ENCODE measurements at places on chromosomes 11 and 22.

DNA sequence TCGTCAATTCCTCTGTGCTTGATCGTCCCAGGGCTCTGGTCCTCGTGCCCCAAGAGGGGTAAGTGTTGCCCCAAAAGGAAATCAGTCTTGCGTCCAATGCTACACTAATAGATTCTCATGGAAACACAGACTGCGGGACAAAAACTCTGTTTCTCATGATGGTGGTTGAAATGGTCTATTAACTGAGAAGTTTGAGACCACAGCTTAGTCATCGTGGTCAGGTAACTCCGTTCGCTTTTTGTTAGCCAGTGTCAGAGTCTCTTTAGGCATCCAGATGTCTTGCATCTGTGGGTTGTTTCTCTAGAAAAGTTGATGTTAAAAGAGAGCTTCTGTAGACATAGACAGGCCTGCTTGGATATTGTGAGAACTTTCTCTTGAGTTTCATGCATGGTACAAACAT is 104.6 kb upstream of the SORL1-AS1 start:
- DNase-seq = no peak

GRCh38 chr22:40547729-40548143 is 88.8 kb downstream of the MRTFA start:
- no peak for DNase-seq

GRCh38 chr11:79966592-79966991 is 525.8 kb upstream of the TENM4 start:
- DNase-seq = no peak

DNA sequence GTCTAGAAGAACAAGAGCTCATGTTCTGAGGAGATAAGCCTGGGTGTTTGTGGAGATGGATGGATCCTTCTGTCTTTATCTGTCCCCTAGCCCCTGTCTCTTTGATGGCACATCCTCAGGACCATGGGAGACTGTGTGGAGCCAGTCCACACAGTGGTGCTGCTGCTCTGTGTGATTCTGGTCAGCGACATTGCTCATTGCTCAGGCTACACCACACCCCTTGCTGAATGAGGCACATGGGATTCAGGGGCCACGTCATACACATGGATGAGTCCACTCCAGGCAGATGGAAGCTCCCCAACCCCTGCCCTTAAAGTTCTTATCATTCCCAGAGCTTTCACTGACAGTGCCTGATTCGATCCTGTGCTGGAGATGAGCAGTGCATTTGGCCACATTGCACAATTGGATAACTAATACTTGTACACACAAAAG is 222.2 kb downstream of the NAV2 start:
- DNase-seq = no peak

GRCh38 chr22:46025973-46026898 is 49.3 kb upstream of the WNT7B start:
- no peak for DNase-seq

DNA sequence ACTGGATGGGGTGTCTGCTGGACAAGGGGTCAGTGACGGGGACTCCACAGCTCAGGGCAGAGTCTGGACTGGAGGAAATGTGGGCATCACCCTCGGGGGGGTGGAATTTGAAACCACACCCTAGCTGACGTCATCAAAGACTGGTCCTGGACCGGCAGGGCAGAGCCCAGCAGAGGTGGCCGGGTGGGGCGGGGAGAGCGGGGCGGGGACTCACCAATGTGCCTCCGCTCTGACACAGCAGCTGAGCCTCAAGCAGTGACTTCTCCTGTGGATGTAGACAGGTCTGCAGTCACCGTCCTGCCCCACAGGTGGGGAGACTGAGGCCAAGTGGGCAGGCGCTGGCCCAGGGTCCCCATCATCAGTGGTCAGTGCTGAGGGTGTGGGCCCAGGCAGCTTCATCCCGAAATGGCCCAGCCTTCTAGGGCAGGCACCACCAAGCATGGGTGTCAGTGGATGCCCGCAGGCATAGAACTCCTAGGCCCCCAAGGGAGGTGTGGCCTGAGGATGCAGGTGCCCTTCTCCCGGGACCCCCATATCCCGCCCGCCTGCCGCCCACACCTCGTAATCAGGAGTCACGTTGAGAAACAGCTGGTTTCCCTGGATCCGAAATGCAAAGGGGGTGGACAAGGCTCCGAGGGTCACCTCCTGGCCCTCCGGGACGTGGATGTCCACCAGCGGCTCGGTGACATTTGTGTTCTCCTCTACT is 603 bp downstream of the CDHR5 start:
- no peak for DNase-seq

DNA sequence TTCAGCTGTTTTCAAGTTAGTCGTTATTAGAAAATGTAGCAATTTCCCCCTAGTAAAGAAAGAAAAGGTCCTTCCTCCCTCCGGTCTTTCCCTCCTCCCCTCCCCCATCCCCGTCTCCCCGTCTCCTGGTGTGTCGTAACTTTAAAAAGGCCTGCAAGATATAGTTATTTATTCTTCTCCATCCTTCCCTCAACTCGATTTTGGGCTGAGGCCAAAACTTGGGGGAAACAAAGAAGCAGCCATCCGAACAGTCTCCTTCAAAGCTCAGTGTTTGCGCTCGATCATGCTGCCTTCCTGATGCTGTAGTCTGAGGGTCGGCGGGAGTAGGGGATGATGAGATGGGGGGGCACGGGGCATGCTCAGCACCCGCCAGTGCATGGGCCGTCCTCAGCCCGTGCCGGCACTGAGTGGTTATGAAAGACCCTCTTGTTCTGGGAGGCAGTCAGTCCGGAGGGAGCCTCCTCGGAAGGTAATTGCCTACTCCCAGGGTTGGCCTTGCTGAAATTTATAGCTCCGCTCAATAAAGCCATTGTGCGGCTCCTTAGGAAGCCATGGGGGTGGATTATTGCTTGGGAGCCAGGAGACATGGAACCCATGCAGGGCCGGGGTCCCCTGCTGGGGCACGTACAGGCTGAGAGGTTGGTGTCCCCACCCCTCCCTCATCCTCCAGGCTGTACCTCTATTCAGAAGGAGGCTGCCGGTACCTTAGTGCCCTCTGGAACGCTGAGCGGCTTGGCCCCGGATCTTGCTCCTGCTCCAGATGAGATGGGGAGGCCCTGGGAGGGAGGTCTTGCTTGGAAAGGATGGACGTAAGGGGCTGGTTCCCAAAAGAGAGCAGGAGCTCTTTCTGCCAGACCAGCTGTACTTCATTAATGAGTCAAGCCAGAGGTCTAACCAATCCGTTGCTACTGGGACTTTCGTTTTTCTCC is 212.7 kb upstream of the CADM1 start:
- no peak for DNase-seq

DNA sequence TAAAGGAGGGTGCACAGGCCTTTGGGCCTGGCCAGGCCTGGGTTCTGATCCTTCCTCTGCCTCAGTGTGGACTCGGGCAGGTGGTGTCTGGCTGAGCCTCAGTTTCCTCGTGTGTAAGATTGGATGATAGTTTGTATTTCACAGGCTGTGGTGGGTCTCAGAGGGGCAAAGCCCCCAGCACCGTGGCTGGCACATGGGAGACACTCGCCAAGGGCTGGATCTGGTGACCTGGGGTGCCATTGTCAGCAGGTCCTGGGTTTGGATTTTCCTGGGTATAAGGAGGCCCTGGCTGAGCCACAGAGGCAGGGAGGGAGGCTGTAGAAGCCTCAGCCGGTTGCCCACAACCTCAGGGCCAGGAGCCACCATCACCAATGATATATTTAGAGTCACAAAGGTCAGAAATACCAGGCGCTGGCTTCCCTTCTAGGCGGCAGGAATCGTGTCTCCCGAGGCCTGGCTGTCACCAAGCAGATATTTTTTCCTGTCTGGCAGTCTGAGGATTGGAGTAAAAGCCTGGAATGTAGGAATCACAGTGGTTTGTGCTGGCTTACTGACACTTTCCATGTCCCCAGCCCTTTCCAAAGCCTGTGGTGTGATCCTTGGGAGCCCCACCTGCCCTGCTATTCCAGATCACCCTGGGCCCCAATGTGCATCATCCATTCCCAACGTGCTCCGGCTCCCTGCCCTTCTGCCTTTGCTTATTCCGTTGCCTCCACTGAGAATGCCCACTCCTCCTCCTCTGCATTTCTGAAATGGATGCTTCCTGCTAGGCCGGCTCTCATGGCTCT is 15.6 kb downstream of the KCNC1 start:
- no peak for DNase-seq

DNA sequence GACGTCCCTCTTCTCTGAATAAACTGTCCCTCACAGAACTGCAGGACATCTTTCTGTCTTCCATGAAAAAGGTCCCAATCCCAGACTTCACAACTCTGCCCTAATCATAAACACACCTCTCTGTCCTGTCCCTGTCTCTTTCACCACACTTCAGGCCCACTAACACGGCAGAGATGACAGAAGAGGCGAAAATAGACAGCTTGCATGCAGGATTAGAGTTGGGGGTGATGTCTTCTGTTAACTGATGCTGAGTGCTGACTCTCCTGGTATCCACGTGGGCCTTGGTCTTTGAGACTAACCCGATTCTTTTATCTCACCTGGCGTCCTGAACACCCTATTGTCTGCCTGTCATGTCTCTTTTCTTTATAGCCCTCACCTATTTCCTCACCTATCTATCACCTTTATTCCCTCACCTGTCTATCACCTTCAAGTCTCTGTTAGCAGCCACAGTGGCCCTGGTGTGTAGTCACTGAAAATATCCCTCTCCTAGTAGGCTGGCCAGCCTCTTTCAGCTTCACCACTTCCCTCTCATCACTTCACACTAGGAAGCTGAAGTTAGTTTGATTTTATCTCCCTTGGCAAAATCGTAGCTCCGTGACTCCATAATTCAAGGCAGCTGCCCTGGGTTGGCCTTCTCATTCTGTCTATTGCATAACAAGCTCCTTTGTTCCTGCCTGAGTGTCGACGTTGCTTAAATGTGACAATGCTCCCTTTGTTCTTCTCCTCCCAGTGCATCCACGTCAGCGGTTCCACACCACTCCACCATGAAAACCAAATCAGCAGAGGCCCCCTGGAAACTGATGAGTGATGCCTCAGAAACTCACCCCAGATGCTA is 30.6 kb upstream of the DRD2 start:
- DNase-seq = no peak

- DNase-seq = no peak
These were observed at the start of gene DLG2 for GRCh38 chr11:85627332-85627997. TSS of gene DLG2 (minus strand) at chr11:85627344.

GRCh38 chr11:118267486-118267885 is 3.4 kb upstream of the MPZL2 start:
- no peak for DNase-seq

- no peak for DNase-seq
These were observed 13.6 kb downstream of the MRGPRD start for GRCh38 chr11:68966894-68967780.

GRCh38 chr11:128326791-128327190 is 260.6 kb downstream of the ETS1 start:
- no peak for DNase-seq
